Retina (tissue), 1 donor: ENCODE measurements at places on chromosomes 7 and 10.

GRCh38 chr10:35797187-35797586 is 155.1 kb upstream of the FZD8 start:
- no peak for DNase-seq

- DNase-seq, result no peak
Measured at GRCh38 chr10:71635867-71636266, 83.7 kb downstream of the C10orf105 start.

- no peak for DNase-seq
Measured at GRCh38 chr7:9939176-9939575, 1034.5 kb upstream of the PHF14 start.

DNA sequence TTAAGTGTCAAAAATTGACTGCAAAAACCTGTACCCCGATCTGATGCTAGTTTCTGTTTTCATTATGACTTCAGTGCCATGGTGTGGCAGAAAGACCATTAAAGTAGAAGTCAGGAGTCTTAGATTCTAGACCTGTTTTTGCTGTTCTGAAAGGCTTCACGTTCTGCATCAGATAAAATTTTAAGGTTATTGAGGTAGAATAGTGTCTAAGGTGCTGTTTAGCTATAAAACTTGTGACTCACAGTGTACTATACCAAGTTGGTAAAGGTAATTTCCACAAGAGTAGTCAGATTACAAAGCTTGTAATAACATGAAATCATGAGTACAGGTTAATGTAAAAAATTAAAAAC is 38.6 kb downstream of the ZNRF2 start:
- no peak for DNase-seq

- DNase-seq, result peak; percentile 73
Measured at GRCh38 chr10:32379318-32379949, 32.5 kb upstream of the EPC1 start.

DNA sequence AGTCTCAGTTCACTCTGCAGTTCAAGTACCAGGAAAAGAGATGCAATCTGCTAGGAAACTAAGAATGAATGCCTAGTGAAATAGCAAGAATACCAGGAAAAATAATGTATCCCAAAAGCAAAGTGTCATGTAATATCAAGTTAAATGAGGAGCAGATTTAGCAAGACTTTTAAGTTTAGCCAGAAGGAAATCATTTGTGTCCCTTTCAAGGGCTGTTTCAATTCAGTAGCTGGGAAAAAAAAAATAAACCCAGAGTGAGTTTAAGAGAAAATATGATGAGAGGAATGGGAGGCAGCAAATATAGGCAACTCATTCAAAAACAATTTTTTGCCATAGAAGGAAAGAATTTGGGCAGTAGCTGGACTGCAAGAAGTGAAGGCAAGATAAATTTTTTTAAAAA is 135.8 kb downstream of the DGKB start:
- no peak for DNase-seq

DNA sequence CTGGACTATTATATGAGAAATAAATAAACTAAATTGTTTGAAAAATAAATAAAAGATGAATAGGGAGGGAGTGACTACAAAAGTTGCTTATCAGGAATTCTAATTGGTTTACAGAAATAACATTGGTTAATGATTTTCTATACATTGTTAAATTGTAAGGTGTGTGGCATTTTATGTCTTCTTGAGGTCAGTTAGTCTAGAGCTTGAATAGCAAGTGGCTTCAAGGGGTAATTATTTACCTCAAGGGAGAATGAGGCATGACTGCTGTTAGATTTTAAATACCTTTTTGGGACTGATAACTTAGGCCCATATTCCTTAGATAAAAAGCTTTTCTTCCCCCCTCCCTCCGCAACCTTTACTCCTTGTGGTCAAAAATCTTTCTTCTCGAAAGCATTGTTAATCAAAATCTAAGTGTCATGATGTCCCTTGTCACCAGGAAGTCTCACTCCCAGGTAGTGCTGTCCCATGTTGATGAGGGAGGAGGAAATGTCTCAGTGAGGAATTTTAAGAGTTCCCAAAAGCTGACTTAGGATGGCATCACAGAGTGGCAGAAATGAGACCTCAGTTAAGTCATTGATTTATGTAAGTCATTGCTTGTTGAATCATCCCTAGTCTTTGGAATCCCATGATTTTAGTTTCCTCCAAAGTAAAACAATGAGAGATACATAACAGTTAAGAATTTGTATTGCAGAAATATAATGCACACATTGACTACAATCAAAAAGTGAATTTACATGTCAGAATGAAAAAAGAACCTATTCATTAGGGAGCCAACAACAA is 71.5 kb downstream of the MAPK8 start:
- no peak for DNase-seq

GRCh38 chr10:22338185-22338900 is 7.0 kb upstream of the SPAG6 start:
- no peak for DNase-seq

DNA sequence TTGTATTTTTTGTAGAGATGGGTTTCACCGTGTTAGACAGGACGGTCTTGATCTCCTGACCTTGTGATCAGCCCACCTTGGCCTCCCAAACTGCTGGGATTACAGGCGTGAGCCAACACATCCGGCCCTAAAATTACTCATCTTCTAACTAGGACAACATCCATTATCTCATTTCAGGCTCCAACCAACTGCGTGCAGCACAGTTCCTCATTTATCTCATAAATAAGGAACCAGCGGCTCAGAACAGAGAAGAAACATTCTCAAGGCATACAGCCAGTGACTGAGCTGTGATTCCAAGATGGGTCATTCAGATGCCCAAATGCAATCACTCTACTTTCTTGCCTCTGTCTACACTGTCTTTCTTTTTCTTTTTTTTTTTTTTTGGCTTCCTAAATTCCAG is 356.1 kb downstream of the ELMO1 start:
- no peak for DNase-seq

DNA sequence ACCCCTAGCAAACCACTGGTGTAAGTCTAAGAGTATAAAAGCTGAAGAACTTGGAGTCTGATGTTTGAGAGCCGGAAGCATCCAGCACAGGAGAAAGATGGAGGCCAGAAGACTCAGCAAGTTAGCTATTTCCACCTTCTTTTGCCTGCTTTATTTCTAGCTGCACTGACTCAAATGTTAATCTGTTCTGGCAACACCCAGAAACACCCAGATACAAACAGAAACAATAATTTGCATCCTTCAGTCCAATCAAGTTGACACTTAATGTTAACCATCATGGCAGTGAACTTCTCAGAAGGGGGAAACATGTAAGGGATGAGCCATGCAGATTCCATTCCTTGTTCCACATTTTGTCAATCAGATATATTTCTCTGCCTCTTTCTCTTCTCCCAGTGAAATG is 101.8 kb upstream of the FERD3L start:
- no peak for DNase-seq

- no peak for DNase-seq
Measured at GRCh38 chr10:26879744-26880143, 19.0 kb upstream of the ABI1 start.

GRCh38 chr10:125160856-125161706 is 718 bp upstream of the CTBP2 start:
- peak; percentile 88 for DNase-seq
